NCI-H187 (cell line): ENCODE measurements at places on chromosomes 5 and 9.

- no peak for DNase-seq
Measured at GRCh38 chr5:109654455-109654854, 35.3 kb upstream of the MAN2A1 start.

DNA sequence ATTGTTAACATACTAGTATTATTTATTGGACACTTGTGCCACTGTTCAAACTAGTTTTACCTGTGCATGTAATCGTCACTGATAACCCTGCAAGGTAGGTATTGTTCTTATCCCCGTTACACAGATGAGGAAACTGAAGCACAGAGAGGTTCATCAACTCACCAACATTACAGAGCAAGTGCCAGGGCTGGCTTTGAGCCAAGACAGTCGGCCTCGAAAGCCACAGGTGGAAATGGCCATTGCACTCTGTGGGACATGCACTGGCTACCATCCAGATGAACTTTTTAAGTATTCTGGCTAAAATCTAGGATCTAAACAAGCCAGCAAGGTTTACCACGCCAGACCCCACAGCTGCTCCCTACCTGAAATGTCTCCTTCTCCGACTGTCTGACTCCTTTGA lies 57.9 kb downstream of the TEX10 start:
- no peak for DNase-seq

- DNase-seq, result no peak
Measured at GRCh38 chr5:78719504-78720219, 71.1 kb upstream of the LHFPL2 start.

GRCh38 chr9:100216178-100216787 lies 117.2 kb downstream of the INVS start:
- no peak for DNase-seq
